CD4-positive, alpha-beta T cell treated with Interleukin-4 for 1 hour (primary cell): ENCODE measurements at places on chromosomes 11 and 22.

DNA sequence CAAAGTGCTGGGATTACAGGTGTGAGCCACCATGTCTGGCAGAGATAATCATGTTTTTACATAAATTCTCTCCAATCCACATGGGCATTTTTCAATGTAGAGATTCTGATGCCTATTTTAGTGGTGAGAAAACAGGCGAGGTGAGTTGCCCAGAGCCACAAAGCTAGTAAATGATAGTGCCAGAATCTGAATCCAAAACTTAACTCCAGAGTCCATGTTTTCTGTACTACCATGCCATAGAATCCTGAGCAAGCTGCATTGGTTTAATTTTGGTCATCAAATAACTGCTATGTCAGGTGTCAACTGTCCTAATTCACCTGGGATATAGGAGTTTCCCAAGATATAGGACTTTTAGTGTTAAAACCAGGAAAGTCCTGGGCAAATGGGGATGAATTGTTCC is 13.6 kb downstream of the NEFH start:
- no peak for DNase-seq

DNA sequence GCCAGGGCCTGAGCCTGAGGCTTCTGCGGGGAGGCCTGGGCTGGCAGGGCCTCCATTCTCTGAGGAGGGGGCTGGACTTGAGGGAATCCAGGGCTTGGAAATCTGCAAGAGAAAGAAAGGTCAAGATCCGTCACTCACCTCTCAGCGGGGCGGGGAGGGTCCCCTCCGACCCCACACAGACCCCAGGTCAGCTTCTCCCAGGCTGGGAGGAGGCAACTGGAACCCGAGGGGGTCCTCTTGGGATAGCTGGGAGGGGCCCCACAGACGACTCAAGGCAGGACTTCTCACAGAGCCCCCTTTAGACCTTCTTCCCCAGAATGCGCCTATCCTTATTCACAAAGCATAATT is 11.0 kb downstream of the TNKS1BP1 start:
- no peak for DNase-seq

DNA sequence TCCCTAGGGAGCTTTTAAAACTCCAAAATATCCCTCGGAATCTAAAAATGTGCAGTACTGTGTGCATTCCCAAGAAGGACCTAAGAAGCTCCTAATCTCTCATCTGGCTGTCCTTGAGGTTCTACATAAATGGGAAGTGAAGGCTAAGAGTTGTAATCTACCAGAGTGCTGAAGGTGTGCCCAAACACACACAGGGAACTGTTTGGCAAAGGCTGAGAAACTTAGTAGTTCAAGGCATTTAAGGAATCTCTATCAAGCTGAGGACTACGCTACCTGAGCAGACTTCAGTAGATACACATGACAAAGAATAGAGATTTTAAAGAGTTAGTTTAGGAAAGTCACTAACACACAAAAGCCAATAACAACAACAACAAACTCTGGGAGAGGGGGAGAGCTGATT is 71.1 kb downstream of the TTC28 start:
- DNase-seq: no peak

- no peak for DNase-seq
Observed at GRCh38 chr22:50672041-50672440, 582 bp upstream of the SHANK3 start.

GRCh38 chr22:46017166-46017565 is 40.2 kb upstream of the WNT7B start:
- no peak for DNase-seq

GRCh38 chr22:19046287-19046686 is 75.9 kb downstream of the DGCR2 start:
- DNase-seq: no peak
